ENCODE measurements at places on chromosomes 2 and 18.

DNA sequence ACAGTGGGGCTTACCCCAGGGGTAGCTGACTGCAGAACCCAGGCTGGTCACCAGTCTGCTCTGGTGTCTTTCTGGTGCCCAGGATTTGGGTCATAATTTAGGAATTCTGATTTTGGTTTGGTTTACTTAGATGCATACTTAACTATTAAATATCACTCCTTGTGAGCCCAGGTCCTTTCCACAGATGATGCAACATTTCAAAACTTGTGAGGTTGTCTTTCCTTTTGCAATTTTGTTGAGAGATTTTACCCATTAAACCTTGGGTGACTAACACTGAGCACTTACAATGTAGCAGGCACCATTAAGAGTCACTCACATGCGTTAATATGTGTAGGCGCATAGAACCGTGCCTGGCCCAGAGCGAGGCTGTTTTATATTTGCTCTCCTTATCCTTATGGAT, 61.8 kb upstream of the RPL31 start:
- no peak for DNase-seq

DNA sequence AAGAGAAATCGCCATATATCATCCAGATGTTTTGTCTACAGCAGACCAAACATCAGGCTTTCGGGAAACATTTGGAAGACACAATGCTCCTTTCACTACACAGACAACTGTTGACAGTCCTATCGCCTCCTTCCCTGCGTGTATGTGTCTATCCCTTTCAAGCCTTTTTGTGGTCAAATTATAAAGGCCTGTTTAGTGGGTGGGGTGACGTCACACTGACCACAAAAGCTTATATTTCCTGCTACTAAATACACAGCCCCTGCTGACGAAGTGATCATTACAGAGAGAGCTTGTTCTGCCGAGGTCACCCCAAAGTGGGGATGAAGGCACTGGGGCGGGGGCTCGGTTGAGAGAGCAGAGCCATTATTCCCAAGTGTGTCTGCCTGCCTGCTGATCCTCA, 302.7 kb upstream of the TNP1 start:
- no peak for DNase-seq

DNA sequence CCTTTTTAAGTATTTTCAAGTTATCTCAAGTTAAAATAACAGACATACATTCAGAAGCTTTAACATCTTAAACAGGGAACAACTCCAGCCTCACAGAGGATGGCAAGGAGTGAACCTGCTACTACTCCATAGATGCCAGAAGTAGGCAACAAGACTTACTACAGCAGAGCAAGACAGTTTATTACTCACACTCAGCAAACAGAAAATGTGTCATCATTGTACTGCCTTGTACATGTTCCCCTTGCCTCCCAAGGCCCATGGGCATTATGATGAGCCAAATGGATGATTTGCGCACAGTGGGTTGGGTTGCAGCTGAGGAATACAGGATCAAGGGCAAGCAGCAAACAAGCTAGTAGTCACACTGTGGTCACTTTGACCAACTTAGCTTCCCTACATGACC, 80.6 kb upstream of the VRK2 start:
- DNase-seq = no peak

DNA sequence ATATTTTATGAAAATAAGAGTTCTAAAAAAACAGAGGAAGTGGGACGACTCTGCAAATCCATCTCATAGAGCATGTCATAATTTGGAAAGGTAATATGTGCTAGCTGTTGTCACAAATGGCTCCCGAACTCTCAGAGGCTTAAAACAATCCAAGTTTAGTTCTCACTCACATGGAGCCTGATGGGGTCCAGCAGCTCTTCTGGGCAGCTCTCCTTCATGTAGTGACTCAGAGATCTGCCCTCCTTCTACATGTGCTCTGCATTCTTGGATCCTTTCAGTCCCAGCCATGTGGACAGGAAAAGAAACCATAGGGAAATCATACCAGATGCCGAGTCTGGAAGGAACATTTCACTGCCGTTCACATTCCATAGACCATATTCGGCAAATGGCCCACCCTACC, 180.1 kb upstream of the APCDD1 start:
- no peak for DNase-seq

- no peak for DNase-seq
These were observed 75.0 kb downstream of the BCL2 start for GRCh38 chr18:63244607-63245006.

GRCh38 chr18:50836521-50836957, 16.7 kb upstream of the MRO start:
- DNase-seq = no peak

DNA sequence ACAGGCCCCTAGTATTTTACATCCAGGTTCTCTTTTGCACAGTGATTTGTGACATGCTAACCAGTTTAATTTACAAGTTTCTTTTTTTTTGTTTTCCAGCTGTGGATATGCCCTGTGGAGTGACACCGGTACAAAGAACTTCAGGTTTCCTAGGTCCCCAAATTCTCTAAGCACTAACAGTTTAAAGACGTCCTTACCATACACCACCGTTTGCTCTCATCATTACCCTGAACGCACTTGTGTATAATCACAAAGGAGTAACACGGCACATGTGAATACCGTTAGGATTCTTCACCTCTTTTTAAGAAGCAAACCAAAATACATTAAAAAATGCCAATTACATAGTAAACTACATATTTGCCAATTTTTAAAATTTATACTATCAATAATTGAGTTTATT, 853 bp downstream of the LANCL1 start:
- no peak for DNase-seq

Measured in CD8-positive, alpha-beta T cell (primary cell).